Activated CD8-positive, alpha-beta memory T cell treated with anti-CD3 and anti-CD28 coated beads for 24 hours (primary cell): ENCODE measurements at places on chromosomes 2 and 18.

DNA sequence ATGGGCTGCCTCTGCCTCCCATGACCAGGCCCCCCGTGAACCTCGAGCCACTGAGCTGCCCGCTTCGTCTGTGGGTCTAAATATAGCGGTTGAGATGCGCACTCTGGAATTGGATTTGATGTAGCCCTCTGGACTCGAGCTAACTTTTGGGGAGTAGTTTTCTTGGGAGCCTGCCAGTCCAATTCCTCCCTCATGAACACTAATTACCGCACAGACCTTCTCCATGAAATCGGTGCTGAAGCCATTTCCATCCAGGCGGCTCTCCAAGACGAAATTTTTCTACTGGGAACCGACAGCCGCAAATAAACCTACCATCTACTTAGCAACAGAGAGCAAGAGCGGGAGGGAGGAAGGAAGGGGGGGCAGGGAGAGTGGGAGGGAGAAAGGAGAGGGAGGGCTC, 63.6 kb downstream of the CELF4 start:
- no peak for DNase-seq

DNA sequence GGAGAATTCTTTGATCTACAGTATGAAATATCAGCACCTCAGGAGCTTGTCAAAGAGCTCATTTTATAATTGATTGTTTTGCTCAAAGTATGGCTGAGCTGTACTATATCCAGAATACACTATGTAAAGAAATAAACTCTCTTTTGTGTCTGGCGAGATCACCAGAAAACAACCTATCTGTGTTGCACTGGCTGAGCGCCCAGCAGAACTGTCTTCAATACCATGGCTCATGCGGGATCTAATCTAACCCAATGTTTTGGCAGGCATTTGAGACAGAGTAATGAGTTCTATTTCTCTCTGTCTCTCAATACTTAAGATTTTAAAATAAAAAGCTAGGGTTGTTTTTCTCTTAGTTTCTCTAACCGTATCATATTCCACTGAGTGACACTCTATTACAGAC, 192.4 kb downstream of the L3MBTL4 start:
- no peak for DNase-seq

- DNase-seq, result no peak
Observed at GRCh38 chr2:175741164-175741563, 260.9 kb downstream of the LNPK start.

GRCh38 chr2:54648256-54648655, 75.2 kb upstream of the EML6 start:
- DNase-seq, result no peak

GRCh38 chr2:118748245-118748885, 99.1 kb downstream of the EN1 start:
- DNase-seq, result no peak

- no peak for DNase-seq
Observed at GRCh38 chr2:196171946-196172345, 568 bp upstream of the STK17B start.

GRCh38 chr2:203891474-203891873, 23.9 kb downstream of the CTLA4 start:
- peak; percentile 69 for DNase-seq

DNA sequence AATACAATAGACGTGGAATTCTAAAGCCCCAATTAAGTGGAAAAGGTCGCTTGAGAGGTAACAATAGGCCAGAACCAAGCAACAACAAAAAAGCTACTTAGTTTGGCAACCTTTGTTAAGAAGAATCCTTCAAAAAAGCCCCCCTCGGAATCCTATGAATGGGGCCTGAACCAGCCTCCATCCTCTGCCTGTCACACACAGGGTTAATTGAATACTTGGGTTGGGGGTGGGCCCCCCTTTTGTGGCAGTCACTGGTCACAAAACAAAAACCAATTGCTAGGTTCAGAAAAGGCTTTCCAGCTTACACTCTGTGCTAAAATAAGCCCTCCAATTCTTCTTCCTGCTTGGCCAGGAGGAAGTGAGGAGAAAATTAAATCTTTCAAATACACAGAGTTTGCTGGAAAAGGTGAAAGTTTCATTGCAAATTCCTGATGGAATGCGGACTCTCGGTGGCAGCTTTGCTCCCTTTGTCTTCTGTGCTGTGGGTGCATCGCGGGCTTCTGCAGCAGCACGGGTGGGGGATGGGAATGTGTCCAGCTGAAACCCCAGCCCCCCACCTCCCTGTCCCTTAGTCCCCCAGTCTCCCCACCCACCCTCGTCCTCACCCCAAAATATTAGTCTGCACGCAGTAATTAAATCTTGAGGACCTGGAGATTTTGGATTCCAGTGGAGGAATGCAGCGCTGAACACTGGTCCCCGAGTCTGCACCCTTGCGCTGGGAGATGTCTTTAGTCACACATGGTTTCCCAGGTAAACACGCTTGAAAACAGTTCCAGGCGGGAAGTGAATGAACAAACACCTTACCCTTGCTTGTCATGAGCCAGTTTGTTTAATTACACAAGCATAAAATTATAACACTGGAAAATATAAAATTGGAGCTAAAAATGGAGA, 254.3 kb downstream of the SOX11 start:
- no peak for DNase-seq

DNA sequence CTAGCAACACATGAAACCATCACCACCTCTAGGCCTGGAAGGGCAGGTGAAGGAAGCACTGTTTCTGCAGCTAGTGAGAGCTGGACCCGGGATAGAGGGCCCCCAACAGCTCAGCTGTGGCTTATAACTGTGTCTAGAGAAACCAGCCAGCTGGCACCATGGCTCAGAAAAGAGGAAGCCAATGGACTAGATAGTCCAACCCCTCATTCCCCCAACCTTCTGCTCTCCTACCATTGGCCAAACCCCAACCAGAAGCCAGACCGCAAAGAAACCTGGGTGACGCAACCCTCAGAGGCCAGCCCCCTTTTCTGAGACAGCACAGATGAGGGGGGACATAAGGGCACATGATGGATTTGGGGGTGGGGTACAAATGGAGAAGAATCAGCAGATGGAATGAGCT, 24.3 kb downstream of the SMYD1 start:
- DNase-seq, result no peak

GRCh38 chr2:81087646-81088045, 783.1 kb upstream of the LRRTM1 start:
- no peak for DNase-seq
